ENCODE measurements at places on chromosomes 4 and X.

DNA sequence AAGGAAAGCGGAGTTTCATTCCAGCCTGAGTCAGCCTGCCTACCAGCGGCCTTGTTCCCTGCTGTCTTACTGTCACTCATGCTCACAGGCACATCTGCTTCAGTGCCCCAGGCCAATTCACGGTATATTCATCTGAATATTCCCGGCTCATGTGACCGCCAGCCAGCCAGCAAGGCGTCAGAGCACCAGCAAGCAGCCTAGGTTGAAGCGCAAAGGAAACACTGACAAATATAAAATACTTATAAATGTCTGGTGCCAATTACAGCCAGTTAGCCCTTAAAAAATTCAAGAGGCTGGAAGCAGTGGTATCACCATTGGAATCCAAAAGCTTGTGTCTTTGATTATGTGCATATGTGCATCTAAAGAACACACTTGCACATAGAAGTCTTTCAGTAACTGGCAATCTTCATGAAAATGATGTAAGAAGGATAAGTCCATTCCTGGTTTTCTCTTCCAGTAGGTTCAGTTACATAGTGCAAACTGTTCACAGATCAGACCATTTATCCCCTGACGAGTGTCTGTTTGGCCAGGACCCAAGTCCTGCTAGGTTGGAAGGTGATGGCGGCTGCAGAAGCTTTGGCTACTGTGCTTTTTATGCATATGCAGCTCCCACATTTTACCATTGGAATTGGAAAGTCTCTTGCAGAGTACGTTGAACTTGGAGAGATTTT, 61.3 kb downstream of the LUZP4 start:
- no peak for DNase-seq

DNA sequence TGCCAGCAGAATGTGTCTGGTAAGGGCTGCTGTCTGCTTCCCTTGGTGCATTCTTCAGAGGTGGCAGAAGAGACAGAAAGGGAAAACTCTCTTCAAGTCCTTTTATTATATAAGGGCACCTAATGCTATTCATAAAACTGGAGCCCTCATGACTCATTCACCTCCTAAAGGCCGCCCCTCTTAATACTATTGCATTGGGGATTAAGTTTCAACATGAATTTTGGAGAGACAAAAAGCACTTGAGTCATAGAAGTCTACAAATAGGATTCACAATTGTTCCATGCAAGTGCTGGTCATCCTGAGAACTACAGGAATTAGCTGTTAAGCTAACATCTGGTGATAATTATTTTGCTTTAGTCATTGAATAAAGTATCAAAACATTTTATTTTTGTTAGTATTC, 349.5 kb downstream of the HS3ST1 start:
- no peak for DNase-seq

DNA sequence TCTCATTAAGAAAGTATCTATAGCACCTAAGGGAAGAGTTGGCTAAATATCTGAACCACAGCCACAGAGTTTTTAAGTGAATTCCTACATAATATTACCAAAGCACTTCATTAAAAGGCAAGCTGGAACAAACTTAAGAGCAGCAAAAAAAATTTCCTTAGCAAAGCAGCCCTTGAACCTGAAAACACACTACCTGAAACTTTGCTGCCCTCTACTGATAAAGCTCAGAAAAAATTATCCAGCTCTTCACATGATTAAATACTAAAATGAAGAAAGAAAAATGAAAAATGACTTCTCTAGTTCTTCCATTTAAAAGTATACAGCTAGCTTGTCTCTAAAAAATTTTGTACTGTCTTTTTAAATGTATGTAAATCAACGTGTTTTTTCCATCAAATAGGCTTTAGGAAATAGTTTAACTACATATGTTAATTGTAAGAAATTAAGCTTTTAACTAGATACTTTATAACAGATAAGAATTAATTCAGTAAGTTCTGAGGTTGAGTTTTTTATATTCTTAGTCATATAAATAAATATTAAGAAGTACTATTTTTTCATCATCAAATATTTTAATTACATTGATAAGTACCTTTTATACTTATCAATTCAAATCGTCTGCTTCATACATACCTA, 156.1 kb downstream of the STPG2 start:
- no peak for DNase-seq

- no peak for DNase-seq
Measured at GRCh38 chr4:8542776-8543525, 37.2 kb upstream of the GPR78 start.

DNA sequence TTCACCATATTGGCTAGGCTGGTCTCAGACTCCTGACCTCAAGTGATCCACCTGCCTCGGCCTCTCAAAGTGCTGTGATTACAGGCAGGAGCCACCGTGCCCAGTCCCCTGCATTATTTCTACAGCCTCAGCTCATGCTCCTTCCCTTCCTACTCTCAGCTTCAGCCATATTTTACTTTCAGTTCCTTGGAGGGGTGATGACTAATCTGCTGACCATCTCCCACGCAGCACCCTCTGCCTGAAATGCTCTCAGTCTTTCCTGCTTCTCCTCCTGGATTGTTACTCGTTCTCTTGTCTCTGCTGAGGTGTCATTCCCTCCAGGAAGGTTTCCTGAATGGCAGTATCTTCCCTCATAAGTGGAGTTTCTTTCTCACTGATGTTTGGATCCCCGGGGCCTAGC, 63.3 kb downstream of the MOSPD2 start:
- DNase-seq = no peak

- no peak for DNase-seq
Measured at GRCh38 chr4:1674682-1675081, 9.4 kb downstream of the FAM53A start.

- no peak for DNase-seq
Measured at GRCh38 chr4:96103086-96103485, 263.2 kb downstream of the PDHA2 start.

Measured in stimulated activated CD4-positive, alpha-beta T cell treated with anti-CD3 and anti-CD28 coated beads, Interleukin-15, amount 100 ng/mL, for 1 hour (primary cell).